Fibroblast of skin of abdomen (primary cell): ENCODE measurements at places on chromosomes 5 and 9.
A peak's percentile ranks its signal among the peaks of the same experiment; 100 is the strongest.

DNA sequence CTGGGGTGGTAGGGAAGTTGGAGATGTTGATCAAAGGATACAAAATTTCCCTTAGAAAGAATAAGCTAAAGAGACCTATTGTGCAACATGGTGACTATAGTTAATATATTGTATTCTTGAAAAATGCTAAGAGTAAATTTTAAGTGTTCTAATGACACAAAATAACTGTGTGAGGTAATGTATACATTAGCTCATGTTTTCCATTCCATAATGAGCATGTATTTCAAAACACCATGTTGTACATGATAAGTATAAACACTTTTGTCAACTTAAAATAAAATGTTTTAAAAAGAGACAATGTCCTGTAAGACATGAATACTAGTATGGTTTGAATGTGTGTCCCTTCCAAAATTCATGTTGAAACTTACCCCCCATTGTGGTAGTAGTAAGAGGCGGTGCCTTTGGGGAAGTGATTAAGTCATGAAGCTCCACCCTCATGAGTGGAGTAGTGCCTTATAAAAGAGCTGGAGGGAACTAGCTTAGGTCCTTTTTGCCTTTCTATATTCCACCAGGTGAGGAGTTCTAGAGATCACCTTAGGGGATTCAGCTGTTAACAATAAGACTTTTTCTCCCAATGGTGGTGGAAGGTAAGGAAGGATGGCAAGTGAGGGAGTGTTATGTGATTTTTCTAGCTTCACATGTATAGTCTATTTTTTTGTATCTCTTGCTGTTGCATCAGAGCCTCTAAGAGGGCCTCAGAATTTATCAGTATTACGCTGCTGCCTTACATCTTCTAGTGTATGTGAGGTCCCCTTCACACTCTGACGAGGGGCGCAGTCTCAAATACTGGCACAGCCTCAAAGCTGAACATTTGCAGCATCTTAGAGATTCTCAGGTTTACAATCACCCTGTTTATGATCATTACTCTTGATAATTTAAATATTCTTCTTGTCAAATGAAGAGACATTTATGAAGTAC, 94.9 kb upstream of the NREP start:
- no peak for DNase-seq

DNA sequence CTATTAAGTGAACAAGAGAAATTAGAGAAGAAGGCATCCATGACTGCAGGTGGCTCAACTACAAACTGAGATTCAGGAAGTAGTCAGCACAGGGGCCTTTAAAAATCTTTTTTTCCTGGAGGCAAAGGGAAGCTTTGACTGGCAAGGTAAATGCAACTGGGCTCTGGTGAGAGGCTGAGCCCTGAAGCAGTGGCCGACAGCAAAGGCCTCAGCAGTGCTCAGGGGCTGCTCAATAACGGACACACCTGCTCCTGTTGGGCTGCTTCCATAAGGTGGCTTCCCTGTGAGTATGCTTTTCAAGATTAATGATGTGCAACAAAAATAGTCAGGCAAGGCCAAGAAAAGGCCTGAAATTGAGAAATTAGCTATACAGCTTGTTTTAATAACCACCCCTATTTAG, 134.2 kb upstream of the RGMB start:
- DNase-seq = no peak

- no peak for DNase-seq
These were observed 562.5 kb downstream of the CSNK1G3 start for GRCh38 chr5:124074500-124074899.

GRCh38 chr5:56003679-56004078, 8.9 kb upstream of the IL6ST start:
- DNase-seq = no peak

- no peak for DNase-seq
These were observed 761 bp upstream of the DNAJC25 start for GRCh38 chr9:111630182-111630963.

DNA sequence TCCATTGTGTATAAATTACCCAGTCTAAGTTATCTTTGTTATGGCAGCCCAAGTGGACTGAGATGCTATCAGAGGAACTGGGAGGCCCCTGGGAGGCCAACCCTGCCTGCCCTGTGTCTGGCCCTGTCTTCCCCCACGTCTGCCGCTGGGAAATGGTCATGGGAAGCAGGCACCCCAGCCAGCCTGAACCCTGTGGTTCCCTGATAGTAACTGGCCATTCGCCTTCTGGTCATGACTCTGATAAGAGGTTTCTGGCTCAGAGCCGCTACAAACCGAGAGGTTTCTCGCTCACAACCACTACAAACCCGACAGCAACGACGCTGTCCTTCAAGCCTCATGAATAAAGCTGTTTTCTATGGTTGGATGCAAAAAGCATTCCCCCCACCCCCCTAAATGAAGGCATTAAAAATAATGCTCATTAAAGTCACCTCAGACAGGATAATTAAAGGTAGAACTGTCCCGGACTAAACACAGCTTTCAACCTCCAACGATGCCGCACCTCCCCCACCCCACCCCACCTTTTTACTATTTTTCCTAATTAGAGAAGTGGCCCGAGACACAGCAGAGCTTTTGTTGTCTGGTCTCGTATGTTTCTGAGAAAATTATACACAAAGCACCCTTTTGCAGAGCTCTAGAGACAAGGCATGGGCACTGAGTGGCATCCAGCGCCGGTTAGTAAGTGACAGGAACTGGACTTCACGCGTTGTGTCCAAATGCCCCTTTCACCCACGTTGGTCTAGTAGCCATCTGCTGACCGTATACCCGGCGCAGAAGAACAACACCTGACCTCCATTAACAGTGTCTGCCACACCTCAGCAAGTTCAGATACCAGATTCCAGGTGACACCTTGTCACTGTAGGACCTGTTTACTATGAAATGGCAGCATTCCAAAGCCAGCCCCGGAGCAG, 140.8 kb downstream of the COL23A1 start:
- no peak for DNase-seq

DNA sequence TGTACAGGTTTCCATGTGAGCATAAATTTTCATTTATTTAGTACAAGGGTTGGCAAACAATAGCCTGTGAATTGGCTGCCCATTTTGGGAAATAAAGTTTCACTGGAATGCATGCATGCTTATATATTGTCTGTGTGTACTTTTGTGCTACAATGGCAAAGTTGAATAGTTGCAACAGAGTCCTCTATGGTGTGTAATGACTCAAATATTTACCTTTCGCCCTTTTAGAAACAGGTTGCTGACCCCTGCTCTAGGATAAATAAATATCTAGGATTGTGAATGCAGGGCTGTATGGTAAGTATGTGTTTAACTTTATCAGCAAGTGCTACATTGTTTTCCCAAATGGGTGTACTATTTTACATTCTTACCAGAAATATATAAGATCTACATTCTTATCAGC, 47.2 kb downstream of the XRCC4 start:
- no peak for DNase-seq

GRCh38 chr5:135543001-135543484, 7.3 kb upstream of the NEUROG1 start:
- DNase-seq = no peak

- peak; percentile 19 for DNase-seq
These were observed 909 bp downstream of the NDFIP1 start for GRCh38 chr5:142109331-142110045.

DNA sequence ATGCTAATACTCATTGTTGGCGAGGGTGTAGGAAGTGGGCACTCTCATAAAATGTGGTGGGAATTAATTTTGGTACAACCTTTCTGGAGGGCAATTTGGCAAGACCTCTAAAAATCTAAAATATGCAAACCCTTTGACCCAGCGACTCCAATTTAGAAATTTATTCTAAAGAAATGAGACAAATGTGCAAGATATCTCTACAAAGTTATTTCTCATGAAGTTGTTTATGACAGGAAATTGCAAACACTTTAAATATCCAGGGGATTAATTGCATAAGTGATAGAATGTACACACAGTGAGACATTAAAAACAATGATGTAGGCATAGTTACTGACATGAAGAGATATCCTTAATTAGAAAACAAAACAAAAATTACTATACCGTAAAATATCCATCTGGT, 246.3 kb upstream of the MAP3K1 start:
- no peak for DNase-seq

- DNase-seq = no peak
These were observed 58.8 kb downstream of the MROH2B start for GRCh38 chr5:41012318-41012717.

GRCh38 chr5:16578474-16578883, 38.3 kb downstream of the RETREG1 start:
- DNase-seq = no peak

GRCh38 chr5:139162448-139162847, 35.7 kb downstream of the SIL1 start:
- no peak for DNase-seq

GRCh38 chr5:169700611-169701010, 63.5 kb downstream of the DOCK2 start:
- DNase-seq = no peak

DNA sequence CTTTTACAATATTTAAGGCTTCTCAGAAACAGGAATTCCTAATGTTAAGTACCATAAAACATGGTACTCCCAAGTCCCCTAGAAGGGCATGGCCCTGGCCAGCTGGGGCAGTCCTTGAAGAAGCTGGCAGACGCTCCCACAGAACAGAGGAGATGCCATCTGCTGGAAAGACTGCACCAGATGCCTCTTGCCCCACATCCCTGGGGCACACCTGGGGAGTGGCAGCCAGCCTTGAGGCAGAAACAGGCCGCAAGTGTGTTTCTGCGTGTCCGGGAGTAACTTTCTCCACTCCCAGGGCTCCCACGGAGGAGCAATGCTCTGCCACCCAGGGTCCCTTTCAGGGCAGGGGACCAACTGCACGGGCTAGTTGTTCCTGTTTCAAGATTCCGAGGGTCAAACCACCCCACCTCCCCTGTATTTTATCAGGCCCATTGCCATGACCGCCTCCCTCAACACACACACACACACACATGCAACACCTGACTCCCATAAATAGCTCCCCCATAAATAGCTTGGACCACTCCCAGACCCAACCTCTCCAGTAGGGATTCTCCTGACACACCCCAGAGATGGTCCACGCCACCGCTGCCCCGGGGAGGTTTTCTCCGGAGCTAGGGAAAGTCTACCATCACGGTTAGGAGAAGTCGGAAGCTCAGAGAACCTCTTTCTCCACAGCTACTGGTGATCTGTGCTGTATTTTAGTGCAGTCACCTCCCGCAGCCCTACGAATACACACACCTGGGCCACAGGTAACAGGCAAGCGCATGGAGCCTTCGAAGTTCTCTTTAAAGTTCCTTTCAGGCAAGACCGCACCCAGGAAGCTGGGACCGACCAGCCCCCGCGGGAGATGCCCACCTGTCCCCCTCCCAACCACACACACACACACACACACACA, 1.5 kb downstream of the SPOCK1 start:
- no peak for DNase-seq

DNA sequence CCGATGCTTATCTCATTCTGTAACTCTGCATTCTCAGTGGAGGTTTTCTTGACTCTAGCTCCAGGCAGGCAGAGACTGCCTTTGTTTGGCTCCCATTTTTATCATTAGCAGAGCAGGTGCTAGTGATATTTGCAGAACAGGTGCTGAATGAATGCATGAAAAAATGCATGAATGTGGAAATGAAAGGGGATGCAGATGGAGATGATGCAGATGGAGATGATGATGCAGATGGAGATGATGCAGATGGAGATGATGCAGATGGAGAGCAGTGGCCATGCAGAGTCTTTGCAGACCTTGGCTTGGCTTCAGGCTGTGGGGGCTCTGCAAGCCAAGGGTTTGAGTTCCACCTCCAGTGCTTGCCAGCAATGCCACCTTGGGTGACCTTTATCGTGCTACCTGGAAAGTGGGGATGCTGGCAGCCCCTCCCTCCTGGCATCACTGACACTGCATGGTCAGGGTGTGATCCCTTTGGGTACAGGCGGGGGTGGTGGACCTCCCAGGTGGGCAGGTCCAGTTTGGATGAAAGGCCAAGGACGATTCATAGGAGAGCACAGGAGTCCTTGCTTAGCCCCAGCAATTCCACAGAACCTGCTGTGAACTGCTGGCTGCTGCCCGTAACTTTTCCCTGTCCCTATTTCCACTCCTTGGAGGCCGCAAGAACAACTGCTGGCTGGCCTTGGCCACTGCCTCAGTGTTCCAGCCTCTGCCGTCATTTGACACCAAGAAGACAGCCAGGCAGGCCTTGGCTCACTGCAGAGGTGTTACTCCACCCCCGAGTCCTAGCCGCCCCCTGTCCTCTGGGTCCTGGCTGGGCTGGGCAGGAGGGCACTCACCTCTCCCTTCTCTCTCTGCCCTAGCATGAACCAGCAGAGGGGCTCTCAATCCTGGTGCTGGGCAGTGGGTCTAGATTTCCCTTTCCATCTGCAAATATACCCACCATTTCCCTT, 33.0 kb downstream of the ERGIC1 start:
- DNase-seq = no peak

DNA sequence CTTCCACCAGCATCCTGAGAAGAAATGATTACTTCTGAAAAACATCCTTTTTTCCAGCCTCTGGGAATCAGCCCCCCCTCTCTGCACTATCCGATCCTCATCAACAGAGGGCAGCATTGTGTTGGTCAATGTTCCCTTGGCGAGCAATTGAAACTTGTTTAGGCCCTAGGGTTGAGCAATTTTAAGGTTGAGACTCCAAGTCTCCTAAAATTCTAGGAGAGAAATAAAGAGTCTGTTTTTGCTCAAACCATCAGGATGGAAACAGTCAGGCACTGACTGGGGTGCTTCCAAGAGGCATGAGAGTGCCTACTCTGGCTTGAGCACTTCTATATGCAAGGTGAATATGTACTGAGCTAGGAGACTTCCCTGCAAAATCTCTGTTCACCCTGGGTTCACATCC, 12.4 kb upstream of the CYFIP2 start:
- DNase-seq = peak; percentile 45

- DNase-seq = no peak
These were observed 73.9 kb downstream of the PDE6A start for GRCh38 chr5:149870697-149871096.

- no peak for DNase-seq
These were observed 270.4 kb upstream of the DMRT1 start for GRCh38 chr9:571066-571465.

- DNase-seq = no peak
These were observed 68.2 kb upstream of the TAF1L start for GRCh38 chr9:32703635-32704034.

DNA sequence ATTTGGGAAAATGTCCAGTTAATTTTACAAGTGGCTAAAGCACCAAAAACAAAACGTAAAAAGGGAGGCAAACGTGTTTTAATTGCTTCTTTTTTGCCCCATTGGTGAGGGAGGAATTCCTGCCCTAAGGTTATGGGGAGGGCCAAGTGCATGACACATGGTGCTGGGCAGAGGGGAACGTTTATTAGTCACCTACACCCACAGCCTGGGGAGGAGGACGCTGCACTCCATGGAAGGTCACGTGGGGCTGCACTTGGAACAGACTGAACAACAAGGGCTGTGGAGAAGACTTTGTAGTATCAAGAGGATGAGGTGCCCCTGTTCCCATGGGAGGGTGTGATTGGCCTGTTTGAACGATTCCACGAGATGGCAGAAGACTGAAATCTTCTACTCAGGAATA, 13.7 kb upstream of the ADAMTS16 start:
- DNase-seq = no peak

DNA sequence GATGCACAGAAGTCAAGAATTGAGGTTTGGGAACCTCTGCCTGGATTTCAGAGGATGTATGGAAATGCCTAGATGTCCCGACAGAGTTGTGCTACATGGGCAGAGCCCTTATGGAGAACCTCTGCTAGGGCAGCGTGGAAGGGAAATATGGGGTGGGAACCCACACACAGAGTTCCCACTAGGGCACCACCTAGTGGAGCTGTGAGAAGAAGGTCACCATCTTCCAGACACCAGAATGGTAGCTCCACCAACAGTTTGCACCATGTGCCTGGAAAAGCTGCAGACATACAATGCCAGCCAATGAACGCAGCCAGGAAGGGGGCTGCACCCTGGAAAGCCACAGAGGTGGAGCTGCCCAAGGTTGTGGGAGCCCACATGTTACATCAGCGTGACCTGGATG, 104.5 kb downstream of the STK32A start:
- no peak for DNase-seq
